Stimulated activated CD4-positive, alpha-beta T cell treated with anti-CD3 and anti-CD28 coated beads, TNF-alpha, amount 100 ng/mL, for 24 hours (primary cell): ENCODE measurements at places on chromosomes 2 and 18.
A peak's percentile ranks its signal among the peaks of the same experiment; 100 is the strongest.

GRCh38 chr2:86185517-86186212 lies 9.6 kb downstream of the IMMT start:
- no peak for DNase-seq

DNA sequence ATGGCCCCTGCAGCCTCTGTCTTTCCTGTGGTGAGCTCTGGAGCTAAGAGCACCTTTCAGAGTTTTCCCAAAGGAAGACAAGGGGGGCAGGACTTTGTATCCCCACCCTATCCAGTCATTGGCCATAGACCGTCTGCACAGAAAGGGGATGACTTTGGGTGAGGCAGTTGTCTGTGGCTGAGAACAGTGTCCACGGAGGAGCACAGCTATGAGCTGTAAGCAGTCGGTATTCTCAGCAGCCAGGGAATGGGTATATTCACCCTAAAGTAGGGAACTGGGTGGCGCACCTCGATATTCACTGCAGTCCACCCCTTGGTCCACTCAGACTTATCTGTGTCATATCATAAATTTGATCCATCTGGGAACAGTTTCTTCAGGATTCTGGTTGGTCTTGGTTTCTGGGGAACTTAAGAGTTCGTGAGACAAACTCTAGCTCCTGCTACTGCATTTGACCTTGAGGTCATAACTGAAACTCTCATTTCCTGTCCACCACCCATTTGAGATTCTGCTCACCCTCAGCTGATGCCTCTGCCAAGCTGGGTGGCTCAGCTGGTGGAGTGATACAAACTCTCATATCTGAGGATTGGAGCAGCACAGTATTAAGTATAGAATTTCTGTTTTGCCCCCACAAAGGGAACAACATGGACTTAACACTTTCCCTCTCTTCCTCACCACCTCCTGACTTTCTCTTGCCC lies 45.2 kb upstream of the SCG2 start:
- no peak for DNase-seq

DNA sequence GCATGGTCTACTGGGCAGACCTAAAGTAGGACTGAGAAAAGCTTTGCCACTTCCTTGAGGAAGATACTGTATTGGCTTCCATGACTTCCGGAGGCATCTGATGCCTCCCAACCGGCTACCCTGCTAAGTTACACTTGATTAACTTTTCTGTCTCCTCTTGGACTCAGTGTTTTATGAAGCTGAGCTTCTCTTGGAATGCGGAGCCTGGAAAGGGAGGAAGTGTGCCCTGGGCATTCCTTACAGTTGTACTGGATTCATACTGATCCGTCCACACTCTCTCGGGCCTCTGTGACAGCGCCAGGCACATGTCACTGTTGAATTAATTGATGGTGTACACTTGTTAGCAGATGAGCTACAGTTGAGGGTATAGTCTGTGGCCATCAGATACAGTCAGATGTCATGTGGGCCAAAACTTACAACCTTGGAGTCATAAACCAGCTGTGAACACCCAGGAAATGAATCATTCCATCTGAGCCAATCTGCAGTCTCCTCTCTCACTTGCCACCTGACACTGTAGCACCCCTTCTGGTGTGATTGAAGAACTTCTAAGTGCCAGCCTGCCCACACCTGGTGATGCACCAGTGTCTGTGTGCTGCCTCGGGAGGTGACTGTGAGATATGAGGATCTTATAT lies 122.5 kb downstream of the FHOD3 start:
- no peak for DNase-seq

DNA sequence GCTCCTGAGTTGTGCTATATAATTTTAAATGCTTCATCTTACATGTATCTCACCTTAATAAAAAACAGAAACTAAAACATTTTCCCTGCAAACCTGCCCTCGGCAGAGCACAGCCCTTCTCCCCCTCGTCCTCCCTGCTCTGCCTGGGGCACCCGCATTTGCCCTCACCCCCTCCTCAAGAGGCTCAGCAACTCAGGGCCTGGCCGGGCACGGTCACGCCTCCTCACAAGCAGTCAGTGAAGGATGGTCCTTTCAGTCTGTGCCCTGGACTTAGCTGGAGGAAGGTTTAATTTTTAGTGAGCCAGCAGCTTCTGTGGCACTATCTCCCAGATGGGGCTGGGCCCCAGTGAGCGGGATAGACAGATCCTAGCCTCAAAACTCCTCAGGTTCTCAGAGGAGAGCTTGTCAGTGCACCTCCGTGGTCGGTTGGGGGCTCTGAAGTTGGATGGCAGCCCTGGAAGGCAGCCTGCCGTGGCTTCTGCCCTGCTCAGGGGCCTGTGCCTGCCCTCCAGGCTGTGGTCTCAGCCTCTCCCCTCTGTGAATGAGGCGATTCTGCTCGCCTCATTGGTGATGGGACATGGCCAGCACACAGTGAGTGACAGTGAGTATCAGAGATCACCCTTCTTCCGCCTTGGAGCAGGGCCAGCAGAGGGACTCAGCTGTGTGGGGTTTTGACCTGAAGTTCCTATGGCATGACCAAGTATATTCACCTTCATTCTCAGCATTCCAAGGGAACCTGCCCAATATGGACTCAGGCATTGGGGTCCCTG lies 56.3 kb upstream of the AFF3 start:
- no peak for DNase-seq

DNA sequence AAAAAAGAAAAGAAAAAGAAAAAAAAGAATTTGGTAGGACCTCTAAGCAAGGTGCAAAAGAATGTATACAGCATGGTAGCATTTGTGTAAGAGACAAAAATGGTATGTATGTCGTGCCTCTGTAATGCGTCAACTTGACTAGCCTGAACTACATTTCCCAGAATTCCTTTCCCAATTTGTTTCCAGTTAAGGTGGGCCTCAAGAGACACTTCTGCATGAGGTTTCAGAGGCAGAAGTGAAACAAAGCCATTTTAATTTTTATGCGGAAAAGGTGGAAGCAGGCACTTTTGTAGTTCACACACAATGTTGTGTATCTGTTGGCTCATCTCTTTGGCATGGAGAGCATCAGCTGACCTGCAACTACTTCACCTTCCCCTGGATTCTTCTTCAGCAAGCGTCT lies 56.5 kb upstream of the PAPOLG start:
- no peak for DNase-seq

GRCh38 chr18:73136134-73136533 lies 268.3 kb upstream of the NETO1 start:
- DNase-seq: no peak

GRCh38 chr2:95275601-95276243 lies 1.5 kb downstream of the PROM2 start:
- no peak for DNase-seq

- DNase-seq: no peak
Observed at GRCh38 chr18:72436401-72436800, 107.7 kb downstream of the CBLN2 start.

GRCh38 chr18:37396971-37397720 lies 168.5 kb downstream of the CELF4 start:
- DNase-seq: no peak

GRCh38 chr2:81266106-81266505 lies 961.6 kb upstream of the LRRTM1 start:
- no peak for DNase-seq

DNA sequence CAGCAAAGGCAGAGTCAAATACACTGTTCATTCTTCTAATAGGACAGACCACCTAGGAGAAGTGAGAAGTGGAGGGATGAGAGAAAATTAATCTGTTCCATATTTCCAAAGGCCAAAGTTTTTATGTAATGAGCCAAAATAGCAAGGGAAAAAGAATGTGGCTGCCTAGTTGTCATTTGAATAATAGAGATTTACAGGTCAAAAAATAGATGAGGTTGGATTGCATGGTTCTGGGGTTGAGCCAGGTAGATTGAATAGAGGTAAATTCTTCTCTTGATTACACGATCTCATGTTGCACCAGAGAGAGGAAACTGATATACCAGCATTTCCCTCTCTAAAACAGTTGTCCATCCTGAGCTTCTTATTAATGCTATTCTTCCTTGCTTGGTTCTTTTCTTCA lies 325.8 kb downstream of the CCDC178 start:
- DNase-seq: no peak

DNA sequence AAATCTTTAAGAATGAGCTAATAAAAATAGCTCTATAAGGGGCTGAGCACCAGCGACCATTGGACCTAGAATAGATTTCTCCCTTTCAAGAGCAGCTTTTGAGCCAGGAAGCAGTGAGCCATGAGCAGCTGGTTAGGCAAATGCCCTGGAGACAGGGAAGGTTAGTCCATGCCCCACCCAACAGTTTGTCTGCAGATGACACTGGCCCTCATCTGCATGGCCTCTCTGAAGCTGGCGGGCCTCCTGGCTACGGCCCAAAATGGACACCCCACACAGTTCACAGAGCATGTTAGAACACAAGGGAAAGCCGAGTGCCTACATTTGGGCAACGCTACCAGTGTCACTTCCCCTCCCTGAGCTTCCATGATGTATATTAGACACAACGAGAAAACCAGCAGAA lies 201.1 kb downstream of the MGAT5 start:
- DNase-seq: no peak

DNA sequence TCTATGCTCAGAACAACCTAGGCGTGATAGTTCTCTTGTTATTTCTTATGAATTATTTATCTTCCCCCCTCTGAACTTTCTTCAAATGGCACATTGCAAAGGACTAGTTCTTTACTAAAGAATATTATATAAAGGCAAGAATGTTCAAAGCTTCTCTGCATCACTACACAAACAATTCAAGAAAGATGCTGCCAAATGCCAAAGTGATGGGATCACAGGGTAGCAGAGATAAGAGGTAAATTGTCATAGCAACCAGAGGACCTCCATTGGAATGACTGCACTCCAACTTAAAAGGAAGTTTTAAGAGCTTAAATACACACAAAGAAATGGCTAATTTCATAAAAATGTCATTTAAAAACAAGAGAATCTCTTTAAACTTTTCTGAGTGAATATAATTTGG lies 72.8 kb downstream of the AQP4 start:
- DNase-seq: no peak

DNA sequence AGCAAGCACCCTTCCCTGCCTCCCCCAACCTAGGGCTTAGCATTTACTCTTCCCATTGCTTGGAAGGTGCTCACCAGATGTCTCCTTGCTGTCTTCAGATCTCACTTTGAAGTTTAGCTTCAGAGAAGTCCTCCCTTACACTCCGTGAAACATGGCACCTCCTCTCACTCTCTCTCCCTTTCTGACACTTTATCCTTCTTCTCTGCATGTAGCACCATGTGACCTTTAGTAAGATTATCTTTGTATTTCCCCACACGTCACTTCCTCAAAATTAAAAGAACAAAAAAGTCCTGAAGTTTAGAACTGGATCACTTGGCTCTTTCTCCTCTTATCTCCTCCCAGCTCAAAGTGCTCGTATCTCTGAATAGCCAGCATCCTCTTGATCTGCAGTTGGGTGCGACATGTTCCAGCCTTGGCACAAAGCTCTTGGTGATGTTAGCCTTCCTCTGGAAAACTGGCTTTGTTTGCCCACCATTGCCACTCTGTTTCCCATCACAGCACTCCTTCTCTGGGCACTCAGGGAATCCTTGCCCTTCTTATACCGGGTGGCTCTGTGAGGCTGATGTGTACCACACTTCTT lies 40.6 kb upstream of the EPAS1 start:
- no peak for DNase-seq

DNA sequence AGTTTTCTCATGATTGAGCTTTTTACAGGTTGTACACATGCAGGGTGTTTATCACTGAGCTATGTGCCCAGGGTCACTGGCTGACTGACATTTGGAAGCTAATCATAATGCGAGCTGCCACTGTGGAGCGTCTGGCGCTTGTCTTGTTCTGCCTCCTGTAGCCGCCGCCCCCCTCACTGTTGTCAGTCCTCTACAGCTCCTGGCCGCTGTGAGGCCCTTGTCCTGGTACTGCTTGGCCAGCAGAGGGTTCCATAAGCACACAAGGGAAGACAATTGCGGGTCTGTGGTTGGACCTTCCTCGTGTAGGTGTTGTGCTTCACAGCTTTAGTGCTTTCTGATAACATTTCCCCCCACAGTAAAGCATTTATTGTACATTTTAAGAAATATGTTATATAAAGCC lies 105.6 kb upstream of the LDLRAD4 start:
- no peak for DNase-seq

GRCh38 chr18:73741946-73742345 lies 405.7 kb downstream of the FBXO15 start:
- DNase-seq: no peak

- no peak for DNase-seq
Observed at GRCh38 chr2:158154596-158154995, 52.9 kb downstream of the UPP2 start.

- DNase-seq: no peak
Observed at GRCh38 chr2:223501641-223502040, 100.5 kb downstream of the SCG2 start.

DNA sequence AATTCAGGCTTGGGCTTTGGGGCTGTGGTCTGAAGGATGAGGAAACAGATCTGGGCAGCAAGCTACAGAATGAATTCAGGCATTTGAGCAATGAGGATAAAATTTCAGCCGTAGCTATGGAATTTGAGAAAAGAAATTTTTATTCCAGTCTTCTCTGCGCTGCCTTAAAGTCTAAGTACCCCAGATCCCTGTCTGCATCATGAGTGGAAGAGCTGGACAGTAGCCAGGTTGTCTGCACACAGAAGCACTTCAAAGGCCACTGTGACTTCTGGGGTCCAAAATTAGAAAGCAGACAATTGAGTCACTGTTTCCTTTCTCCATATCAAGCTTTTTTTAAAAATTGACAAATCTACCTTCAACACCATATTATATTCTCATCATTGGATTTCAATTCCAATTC lies 787.6 kb upstream of the GCFC2 start:
- no peak for DNase-seq

- DNase-seq: no peak
Observed at GRCh38 chr2:6554466-6554865, 311.2 kb downstream of the CMPK2 start.

- DNase-seq: no peak
Observed at GRCh38 chr2:288758-289361, 969 bp upstream of the ALKAL2 start.

DNA sequence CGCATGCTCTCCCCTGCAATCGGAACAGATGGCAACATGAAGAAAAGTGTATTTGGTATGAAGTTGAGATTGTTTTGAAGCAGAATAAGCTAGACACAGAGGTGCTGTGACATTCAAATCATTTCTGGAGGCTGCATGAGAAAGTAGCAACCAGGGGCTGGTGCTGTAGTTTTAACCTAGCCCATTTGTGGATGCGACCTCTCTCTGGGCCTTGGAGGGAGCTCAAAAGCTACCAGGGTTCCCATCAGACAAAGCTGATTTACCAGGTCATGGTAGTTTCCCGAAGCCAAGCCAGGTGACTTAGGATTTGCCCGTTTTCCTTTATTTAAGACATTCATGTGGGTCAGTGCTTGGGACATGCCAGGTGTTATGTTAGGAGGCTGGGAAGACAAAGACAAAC lies 77.5 kb downstream of the CIB4 start:
- no peak for DNase-seq

GRCh38 chr2:86225581-86225980 lies 26.3 kb downstream of the MRPL35 start:
- peak; percentile 12 for DNase-seq
